Left hindlimb (tissue), 1 donor: ENCODE measurements at places on chromosomes 12 and 14.
A peak's percentile ranks its signal among the peaks of the same experiment; 100 is the strongest.

GRCh38 chr14:92926180-92926845 is 3.4 kb downstream of the CHGA start:
- no peak for DNase-seq

DNA sequence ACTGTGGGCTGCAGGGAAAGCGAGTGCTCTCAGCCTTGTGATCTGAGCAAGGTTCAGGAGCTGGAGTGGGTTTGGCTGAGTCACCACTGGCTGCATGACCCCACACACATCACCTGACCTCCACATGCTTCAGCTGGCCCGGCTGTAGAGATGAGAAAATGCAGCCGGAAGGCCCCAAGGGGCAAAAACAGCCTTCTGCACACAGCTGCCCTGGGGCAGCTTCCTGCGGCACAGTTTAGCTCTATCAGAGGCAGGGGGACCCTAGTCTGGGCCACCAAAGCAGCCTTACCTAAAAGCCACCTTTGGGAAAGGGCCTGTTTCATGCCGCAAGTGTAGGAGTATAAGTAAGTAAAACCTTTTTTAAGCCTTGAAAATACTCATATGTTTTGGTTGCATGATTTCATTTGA is 123.3 kb downstream of the SSPN start:
- DNase-seq, result no peak

DNA sequence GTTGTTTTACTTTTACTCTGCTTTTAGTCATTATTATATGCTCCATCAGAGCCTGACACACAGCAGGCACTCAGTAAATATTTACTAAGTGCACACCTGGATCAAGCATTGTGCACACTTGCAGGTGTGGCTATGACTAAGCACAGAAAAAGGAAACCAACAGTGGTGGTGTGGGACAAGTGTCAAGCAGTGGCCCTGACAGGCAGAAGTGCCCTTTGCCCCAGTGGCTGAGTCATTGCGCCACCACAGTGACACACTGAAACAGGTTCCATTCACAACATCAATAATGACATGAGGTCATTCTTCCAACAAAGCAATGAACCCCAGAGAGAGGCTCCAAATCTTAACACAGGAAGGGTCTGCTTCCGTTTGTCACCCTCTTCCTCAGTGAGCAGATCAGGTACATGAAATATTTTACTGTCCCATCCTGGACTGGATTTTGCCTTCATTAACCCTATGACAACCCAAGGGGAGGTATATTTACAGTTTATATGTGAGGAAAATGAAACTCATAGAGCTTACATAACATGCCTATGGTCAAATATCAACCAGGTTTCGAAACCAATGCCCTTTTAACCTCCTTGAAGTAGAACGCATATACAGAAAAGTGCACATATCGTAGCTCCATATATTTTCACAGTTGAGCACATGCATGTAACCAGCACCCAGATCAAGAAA is 82.6 kb upstream of the GTF2A1 start:
- DNase-seq, result no peak

- DNase-seq, result no peak
Observed at GRCh38 chr12:32248441-32249140, 141.9 kb downstream of the BICD1 start.

DNA sequence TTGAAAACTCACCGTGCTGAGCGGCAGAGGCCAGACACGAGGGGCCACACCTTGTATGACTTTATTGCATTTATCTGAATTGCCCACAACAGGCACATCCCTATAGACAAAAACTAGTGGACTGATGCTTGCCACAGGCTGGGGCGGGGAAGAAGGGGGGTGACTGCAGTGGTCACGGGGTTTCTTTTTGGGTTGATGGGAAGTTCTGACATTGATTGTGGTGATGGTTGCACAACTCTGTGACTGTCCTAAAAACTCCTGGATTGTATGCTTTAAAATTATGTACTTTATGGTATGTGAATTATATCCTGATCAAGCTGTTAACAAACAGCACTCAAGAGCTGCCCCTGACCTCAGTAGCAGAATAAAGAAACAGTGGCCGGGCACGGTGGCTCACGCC is 25.7 kb downstream of the DHX37 start:
- DNase-seq, result no peak

- DNase-seq, result peak; percentile 6
Observed at GRCh38 chr14:104278214-104278534, 139.8 kb downstream of the KIF26A start.
